ENCODE measurements at places on chromosomes 2 and 18.

- DNase-seq = no peak
Observed at GRCh38 chr2:224062481-224063297, 23.6 kb upstream of the SERPINE2 start.

- no peak for DNase-seq
Observed at GRCh38 chr2:161426455-161426921, 10.4 kb downstream of the TBR1 start.

DNA sequence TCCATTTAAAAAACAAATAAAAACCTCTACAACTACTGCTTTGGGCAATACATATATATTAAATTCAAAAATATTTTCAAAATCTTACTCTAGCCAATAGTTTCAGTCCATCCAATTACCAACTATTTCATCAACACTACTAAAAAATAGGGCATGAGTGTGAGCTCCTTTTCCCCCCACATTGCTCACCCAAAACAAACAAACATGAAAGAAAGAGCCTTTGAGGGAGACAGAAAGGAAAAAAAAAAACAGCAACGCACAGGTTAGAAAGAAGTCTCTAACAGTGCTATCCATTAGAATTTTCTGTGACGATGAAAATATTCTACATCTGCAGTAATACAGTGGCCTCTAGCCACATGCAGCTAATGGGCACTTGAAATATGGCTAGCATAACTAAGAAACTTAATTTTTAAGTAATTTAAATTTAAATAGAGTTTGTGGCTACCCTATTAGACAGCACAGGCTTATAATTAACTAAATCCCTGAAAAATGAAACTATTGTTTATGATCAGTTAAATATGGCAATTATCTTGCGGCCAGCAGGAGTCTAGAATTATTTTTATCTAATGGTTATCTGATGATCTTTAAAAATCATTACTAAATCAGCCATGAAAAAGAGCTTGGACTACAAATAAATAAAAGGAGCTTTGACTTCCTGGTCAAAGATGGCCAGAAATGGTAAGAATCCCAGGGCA is 59.2 kb downstream of the RBMS1 start:
- no peak for DNase-seq

- no peak for DNase-seq
Observed at GRCh38 chr2:151165105-151165684, 96.5 kb downstream of the RBM43 start.

DNA sequence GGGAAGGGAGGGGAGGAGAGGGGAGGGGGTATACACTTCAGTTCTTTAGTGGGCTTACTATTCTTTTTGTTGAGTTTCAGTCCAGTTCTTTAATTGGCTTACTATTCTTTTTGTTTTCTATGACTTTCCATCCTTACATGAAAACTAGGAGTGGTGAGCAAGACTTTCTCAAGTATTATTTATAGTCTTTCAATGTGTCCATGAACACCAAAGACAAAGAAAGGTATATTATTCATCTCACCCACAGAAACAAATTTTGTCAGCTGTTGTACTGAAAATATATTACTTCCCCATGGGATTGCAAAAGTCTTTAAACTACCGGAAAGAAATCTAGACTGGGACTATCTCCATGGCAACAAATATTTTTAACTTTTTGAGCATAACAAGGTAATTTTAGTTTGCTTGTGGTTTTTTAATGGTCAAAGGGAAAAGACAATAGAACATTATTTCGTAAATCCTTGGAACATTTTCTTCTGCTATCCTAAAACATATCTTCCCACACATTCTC is 17.6 kb downstream of the ADAM17 start:
- no peak for DNase-seq

DNA sequence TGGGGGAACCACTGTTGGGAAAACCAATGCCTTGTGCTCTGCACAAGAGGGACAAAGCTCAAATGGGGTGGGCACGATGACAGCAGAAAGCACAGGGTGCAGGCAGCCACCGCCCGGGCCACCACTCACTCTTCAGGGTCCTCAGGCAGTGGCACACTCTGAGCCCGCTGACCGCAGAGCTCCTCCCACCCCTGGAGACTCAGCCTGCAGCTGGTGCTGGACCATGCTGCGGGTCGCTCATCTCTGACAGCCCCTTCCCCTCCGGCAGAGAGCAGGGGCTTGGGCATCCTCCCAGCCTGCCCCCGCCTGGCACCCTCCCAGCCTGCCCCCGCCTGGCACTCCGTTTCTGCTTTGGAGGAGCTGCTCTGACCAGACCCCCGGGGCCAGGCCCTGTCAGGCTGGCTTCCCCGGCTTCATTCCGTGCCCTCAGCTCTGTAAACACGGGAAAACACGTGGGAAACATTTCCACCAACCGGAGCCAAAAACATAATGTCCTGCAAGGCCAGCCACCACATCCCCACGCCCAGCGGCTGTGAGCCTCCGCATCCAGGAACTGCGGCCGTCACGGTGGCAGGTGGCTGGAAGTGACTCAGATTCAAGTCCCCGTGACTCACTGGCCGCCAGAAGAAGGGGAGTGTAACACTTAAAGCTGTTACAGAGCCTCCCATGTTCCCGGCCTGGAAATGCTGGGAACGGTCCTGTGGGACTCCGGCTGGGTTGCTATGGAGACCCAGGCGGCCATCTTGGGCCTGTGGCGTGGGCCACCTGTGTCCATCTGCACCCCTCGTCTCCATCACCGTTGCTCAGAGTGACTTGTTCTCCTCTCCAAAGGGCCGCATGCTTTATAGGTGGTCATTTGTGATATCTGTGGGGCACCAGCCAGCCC is 6.8 kb upstream of the SNED1 start:
- no peak for DNase-seq

DNA sequence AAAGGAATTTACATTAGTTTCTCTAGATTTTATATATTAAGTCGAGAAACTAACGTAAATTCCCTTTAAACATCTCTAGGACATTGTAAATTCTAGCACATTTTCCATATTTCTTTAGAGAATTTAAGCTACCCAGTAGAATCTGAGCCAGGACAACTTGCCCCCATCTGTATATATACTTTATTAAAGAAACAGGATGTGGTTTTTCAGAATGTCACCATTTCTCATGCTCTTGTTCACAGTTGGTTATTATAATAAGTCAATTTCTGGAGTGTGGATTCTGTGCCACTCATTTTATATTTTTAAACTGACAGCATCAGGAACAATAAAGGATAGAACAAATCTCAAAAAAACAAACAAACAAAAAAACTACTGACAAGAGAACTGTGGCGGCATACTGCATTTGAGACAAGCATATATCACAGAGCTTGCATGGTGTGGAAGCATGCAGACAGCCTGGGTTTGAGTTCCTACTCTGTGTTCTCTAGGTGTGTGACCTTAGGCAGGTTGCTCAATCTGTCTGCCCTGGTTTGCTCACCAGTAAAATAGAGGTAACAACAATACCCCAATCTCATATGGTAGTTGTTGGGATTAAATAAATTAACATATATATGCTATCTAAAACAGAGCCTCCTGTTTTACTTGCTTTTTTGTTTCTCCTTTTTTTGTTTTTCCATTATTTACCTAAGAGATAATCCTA is 61.4 kb upstream of the DNER start:
- no peak for DNase-seq

DNA sequence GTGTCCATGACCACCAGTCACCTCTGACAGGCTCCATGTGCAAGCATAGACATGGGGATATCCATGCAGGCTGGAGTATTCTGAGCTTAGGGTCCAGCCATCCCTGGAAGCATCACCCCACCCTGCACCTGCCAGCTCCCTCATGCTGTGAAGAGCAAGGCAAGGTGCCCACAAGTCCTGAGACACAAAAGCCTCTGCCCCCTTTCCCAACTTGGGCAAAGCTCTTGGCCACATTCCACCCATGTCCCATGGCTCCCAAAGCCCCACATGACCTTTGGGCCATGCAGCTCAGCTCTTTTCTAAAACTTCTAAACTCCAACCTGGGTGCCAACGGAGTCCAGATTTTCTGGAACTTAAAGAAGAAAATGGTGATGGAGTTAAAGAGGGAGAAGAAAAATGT is 99.8 kb upstream of the SH3BP4 start:
- no peak for DNase-seq

DNA sequence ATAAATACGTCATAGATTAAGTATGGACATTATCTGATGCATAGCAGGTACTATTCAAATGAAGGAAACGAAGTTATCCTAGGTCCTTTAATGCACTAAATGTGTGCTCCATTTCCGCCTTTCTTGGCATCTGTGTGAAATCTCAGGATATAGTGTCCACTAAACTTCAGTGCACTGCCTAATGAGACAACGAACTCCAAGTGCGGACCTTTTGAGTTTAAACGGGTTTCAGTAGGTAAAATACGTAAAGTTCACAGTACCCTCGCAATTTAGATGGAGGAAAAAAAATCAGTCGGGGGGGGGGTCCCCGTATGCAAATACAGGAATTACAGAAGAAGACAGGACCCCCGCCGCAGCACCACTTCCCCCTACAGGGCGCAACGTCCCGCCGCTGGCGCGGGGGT is 729 bp upstream of the REL start:
- DNase-seq = no peak

DNA sequence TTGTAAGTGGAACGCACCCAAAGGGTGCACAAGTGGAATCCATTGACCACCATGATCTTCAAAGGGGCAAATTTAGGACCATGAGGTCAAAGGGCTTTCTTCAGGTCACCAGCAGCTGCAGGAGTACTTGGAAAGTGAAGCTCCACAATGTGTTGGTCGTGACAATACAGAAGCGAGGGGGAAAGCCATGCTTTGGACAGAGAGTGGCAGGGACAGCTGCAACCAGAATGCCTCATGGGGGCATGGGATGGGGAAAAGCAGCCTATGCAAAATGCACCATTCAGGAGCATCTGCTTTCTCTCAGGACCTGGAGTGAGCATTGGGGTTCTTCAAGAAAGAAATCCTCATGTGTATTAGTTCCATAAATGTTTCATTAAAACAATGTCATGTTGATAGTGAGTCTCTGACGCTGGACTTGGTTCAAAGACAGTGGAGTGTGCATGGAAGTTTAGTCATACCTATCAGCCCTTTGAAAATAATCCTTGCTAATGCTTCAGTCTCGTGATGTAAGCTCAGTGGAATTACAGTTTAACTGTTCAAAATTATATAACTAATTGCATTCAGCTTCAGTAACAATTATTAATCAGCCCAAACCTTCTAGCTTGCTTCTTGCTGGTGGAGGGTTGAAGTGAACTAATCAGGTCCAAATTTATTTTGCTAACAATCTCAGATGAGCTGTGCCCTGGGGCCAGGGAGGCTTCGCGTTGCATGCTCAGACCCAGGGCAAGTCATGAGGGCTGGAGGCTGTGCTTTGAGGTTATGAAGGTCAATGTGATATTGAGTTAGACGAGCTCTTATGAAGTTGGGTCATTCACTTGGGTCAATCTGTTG is 41.6 kb downstream of the ACKR3 start:
- DNase-seq = no peak

DNA sequence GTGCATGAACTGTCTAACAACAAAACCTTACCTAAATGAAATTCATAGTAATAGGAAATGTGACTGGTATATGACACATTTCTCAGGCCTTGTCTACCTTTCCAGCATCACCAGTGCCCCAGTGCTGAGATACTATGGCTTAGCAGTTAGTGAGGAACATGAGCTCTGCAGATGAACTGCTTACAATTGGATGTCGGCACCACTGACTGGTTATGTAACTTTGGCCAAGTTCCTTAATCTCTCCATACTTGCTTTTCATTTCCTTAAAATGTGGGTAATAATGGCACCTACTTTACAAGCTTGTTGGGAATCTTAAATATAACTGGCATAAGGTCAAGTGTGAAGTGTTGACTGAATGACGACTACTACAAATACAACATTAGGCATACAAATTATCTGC is 136.3 kb downstream of the OLA1 start:
- no peak for DNase-seq

DNA sequence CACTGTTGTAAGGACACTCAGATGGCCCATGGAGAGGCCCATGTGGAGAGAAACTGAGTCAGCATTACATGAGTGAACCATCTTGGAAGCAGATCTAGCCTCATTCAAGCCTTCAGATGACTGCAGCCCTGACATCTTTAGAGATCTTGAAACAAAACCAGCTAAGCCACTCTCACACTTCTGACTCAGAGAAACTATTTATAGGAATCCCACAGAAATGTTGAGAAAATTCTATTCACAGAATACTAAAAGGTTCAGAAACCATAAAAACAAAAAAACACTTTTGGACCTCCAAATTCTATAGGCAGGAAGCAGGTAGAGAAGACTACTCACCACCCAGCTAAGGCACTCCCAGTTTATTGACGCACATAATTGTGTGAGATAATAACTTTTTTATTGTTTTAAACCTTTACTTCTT is 8.7 kb downstream of the TMEM169 start:
- no peak for DNase-seq

DNA sequence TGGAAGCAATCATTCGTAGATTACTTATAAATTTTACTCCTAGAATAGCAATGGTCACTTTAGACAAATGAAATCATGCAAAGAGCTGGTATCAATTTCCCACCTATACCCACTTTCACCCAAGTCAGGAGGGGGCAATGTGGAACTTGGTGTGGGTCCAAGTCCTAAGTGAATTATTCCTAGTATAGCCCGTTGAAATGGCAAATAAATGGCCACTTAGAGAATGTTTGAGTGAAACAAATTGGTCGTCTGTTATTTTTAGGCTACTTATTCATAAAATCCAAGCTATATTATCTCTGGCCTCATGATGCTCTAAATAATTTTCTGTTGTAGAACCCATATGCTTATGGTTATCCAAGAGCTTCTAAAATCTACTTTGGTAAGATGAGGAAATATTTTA is 98.1 kb downstream of the MYO3B start:
- no peak for DNase-seq

GRCh38 chr18:23626451-23627279 is 36.0 kb downstream of the ANKRD29 start:
- no peak for DNase-seq

DNA sequence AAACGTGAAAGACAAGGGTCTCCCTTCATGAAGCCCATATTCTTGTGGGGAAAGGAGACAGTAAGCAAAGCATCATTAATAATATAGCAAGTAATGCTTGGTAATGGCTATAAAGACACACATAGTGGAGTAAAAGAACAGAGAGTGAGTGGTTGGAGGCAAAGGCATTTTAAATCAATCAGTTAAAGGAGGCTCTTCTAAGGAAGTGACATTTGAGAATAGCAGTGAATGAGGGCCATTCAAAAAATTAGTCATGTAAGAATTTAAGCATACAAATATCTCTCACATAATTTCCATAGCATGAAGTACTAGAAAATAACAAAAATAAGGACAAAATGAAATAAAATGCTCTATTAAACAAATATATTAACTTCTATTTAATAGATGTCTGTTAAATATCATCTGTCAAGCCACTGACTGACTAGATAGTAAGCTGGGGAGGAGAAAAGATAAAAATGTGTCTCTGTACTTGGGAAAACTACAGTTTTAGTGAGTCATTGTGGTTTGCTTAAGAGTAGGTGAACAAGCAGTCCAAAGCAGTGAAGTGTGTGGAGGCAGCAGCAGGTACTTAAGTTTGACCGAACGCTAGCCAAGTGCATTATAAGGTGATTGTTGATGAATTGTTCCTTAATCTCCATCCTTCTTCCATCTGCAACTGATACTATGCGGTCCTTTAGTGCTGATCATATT is 160.1 kb downstream of the PARD3B start:
- no peak for DNase-seq

DNA sequence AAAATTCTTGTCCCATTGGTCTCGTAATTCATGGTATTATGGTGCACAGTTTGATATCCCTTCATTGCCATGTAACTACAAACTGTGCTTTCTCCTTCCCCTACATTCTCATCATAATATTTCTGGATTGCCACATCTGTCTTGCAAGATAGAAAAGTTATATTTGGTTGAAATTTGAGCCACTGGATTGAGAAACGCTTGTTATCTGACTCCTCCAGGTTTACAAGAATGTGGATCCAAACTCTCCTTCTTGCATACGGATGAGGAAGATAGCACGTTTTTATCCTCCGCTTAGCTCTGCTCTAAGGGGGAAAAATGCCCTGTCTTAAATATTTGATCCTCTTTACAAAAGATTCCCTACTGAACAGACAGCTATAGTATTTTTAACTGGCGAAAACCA is 438.2 kb downstream of the TSN start:
- DNase-seq = no peak

All from CD4-positive, alpha-beta T cell treated with Interferon alpha-2 for 1 hour (primary cell).